ENCODE measurements at places on chromosomes 4 and X.

DNA sequence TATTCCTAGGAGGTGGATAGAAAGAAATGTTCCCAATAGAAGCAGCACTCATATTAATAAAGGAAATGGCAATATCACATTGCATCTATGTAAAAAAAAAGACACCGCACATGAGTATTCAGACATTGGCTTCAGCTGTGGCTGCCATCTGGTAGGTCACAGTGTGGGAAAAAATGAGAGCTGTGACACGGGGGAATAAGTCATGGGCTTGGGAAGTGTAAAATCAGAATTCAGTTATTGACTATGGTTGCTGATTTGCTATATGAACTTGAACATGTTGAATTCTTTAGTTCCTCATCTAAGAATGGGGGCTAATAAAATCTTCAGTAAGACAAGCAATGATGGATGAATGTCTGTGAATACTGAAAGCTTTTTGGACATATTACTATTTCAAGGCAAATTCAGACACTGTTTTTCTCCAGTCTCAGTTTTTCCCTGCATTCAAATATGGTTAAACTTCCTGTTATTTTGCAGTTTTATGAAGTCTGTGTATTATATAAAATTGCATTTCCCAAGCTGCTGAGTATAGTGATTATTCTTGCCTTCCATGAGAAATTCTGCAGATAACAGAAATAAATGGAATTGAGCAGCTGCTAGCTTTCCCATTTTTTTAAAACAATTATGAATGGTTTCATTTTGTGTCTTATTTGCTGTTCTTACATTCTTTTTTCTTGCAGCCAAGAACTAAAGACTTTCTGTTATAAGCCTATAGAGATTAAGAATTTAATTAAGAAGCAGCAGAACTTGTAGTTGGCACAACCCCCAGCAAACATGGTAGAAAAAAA, 221.0 kb downstream of the ANKRD50 start:
- DNase-seq: no peak

DNA sequence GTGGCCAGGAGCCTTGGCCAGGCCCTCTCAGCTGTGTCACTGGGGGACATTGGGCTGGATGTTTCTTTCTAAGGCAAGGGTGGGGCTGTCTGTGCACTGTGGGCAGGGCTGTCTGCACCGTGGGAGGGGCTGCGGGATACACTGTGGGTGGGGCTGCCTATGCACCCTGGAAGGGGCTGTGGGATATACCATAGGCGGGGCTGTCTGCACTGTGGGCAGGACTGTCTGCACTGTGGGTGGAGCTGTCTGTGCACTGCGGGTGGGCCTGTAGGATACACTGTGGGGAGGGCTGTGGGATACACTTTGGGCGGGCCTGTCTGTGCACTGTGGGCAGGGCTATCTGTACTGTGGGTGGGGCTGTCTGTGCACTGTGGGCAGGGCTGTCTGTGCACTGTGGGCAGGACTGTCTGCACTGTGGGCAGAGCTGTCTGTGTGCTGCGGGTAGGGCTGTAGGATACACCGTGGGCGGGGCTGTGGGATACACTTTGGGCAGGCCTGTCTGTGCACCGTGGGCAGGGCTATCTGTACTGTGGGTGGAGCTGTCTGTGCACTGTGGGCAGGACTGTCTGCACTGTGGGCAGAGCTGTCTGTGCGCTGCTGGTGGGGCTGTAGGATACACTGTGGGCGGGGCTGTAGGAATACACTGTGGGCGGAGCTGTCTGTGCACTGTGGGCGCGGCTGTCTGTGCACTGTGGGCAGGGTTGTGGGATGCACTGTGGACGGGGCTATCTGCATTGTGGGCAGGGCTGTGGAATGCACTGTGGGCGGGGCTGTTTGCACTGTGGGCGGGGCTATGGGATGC, 31.1 kb downstream of the ACOX3 start:
- DNase-seq: peak; percentile 52

- DNase-seq: no peak
Observed at GRCh38 chrX:18707426-18708049, at the start of gene PPEF1. Gene PPEF1, plus strand, starts transcription at chrX:18707645. Its CDS starts 136 bp downstream, at chrX:18707781.

- DNase-seq: no peak
Observed at GRCh38 chr4:132792310-132792709, 356.8 kb upstream of the PCDH10 start.

Data from HT-29 (cell line).